ENCODE measurements at places on chromosomes 4 and X. TPM values are rescaled to one million over a fixed set of nuclear protein-coding genes. Genes with fewer than 3 reads are reported as not detected.

STAG2 gene
- 80.0 TPM for polyA plus RNA-seq

DNA sequence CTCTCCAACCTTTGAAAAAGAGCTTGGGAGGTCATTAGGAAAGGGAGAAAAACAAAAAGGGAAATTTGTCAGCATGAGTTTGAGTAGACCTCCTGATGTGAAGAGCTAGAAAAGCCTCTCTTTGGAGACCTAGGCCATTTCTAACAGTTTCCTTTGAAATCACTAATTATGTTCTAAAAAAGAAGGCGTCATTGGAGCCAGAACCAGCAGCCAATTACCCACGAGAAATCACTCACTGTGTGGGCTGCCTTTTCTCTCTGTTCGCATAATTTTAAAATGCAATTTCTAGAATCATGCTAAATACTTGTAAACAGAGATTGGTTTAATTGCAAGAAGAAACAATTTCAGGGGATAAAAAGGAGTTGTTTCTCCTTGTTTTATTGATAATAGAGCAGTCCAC, 246.3 kb upstream of the GATB start:
- no peak for DNase-seq

DNA sequence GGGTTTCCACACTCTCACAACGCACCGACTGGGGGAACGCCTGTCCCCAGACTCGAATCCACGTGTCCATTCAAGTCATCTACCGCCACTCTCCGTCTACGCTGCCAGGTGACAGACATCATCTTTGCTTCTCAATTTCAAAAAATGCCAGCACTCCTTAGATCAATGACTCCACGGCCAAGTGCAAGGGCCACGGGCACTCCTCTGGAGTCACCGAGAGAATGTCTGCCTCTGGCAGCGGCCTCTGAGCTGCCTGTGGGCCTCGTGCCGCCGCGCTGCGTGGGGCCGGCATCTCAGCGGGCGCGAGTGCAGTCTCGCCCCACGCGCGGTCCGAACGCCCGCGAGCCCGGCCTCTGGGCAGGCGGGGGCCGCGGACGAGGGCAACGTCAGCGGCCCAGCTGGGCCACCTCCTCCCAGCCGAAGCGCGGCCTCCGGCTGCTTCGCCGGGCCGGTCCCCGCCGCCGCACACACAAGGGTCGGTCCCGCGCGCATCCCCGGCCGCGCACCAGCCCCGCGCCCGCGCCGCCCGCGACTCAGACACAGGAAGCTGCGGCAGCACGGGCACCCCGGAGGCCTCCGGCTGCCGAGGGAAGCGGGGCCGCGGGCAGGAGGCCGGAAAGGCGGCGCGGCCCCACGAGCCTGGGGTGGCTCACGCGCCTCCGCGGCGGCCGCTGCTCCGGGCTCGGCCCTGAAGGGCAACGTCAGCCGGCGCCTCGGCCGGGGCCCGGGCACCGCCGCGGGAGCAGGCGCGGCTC, 450 bp downstream of the ACSL1 start:
- DNase-seq, result peak; percentile 54

DNA sequence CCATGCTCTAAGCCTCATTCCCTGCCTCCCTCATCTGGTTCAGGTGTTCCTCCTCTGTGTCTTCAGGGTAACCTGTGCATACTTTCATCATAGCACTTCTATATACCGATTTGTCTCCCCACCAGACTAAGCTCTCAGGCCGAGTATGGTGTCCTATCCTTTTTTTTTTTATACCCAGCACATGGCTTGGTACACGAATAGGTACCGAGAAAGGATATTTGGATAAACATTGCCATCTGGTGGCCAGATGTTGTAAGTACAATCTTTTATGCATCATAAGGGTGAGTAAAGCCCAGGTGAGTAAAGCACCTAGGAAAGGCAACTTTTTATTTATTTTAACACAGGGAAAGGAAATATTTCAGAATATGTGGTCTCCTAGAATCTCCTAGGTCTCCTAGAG, 68.4 kb downstream of the MID2 start:
- peak; percentile 68 for DNase-seq

- DNase-seq, result no peak
Measured at GRCh38 chr4:15233264-15233597, 194.6 kb upstream of the C1QTNF7 start.

GRCh38 chr4:87506974-87507701, 22.0 kb downstream of the SPARCL1 start:
- no peak for DNase-seq

- peak; percentile 51 for DNase-seq
Measured at GRCh38 chr4:185307136-185307950, 88.4 kb downstream of the LRP2BP start.

Data from GM23338 (cell line).